ENCODE measurements at places on chromosomes 11 and 22. TPM values are rescaled to one million over a fixed set of nuclear protein-coding genes. Genes with fewer than 3 reads are reported as not detected.

DNA sequence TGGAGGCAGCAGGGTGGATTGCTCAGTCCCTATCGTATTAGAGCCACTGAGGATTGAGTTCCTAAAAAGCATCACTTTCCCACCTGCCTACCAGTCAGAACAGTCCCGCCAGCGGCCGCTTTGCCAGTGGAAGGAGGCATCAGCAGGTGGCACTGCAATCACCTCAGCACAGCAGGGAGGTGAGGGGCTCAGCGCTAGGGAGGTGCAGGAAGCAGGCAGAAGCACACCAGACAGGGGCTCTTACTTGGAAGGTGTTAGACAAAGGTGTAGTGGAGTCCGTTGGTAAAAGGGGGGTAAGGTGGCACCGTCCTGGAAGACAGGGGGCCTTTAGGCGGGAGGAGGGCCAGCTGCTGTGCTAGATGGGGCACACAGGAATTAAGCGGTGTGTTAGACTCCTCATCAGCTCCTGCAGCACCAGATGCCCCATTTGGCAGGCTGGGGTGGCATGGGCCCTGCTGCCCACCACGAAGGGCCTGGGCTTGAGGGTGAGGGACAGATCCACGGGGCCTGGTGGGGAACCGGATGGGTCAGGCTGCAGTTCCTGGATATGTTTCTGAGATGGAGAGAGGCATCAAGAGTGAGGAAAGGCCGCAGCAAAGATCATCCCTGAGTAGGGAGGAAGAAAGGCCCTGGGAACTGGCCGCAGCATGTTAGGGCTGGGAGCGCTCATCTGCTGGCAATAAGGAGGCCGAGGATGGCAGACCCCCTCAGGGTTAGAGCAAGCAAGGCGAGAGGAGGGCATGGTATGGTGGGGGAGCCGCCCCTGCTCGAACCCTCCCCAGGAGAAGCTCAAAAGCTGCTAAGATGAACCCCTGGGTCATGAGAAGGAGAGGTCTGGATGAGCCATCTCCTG, 42.5 kb downstream of the C11orf58 start:
- no peak overlapping the region for H3K27ac ChIP-seq
- H3K4me1 ChIP-seq = no peaks in the 10 kb centered on the region
- H3K4me3 ChIP-seq = no peak overlapping the region
- no peaks in the 10 kb centered on the region for H3K27me3 ChIP-seq
- DNase-seq = no peak
- H3K36me3 ChIP-seq = no peaks in the 10 kb centered on the region

GRCh38 chr11:35930466-35930865, 13.4 kb upstream of the LDLRAD3 start:
- H3K4me1 ChIP-seq = peaks cover 10% of the 10 kb centered on the region
- H3K27ac ChIP-seq = no peak overlapping the region
- peaks cover 8% of the 10 kb centered on the region for H3K27me3 ChIP-seq
- DNase-seq = no peak
- no peak overlapping the region for H3K4me3 ChIP-seq

Gene OR51E2
- 1.3 TPM for total RNA-seq

GRCh38 chr22:49827853-49828598, at the start of gene BRD1:
TSS of gene BRD1 (minus strand) at chr22:49827873. CDS start at chr22:49824317, 3,556 bp downstream.
- peaks cover 42% of the 10 kb centered on the region for H3K4me1 ChIP-seq
- no peak for DNase-seq
- no peaks in the 10 kb centered on the region for H3K27me3 ChIP-seq
- H3K36me3 ChIP-seq = peaks cover 8% of the 10 kb centered on the region
- peak within 1 kb of the TSS; percentile 67 for H3K4me3 ChIP-seq

DNA sequence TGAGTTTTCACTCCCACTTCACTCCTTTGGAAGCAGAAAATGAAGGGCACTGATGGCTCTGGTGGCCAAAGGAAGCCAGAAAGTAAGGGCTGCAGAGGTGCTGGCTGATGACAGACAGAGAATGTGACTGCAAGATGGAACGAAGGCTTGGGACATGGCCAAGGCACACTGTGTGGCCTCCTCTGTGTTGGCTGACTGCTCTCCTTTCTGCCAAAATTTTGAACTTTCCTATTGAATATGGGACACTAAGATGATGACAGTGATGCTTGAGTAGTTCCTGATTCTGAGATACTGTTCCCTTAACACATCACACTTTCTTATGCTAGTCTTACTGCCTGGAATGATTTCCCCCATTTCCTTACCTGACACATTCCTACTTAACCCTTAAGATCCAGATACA, 156.4 kb downstream of the SWAP70 start:
- peaks cover 7% of the 10 kb centered on the region for H3K4me1 ChIP-seq
- no peaks in the 10 kb centered on the region for H3K36me3 ChIP-seq
- no peak overlapping the region for H3K4me3 ChIP-seq
- H3K27ac ChIP-seq = no peak overlapping the region
- no peaks in the 10 kb centered on the region for H3K27me3 ChIP-seq
- DNase-seq = no peak

Gene MS4A8
- total RNA-seq = not detected

DNA sequence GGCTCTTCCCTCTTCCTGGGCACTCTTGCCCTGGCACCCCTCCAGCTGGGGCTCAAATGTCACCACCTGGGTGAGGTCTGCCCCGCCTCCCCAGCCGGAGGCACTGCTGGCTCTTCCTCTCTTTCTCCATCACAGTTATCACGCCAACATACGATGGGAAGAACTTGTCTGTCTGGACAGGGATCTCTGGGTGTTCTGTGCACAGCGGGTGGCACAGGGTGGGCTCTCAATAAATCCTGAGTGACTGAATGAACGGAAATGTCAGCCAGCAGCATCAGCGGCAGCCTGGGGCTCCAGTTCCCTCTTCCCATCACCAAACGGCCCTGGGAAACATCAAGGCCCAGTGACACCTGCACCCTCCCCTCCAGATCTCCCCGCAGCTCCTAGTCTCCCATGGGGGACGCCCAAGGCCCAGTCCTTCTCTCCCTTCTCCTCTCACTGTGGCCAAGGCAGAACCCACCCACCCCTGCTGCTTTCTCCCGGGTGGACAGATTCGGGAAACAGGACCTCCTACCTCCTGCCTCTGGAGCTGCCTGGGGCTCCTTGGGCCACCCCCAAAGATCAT, 440 bp upstream of the SLC25A45 start:
- H3K27ac ChIP-seq = peak overlapping the region; percentile 95
- H3K27me3 ChIP-seq = no peaks in the 10 kb centered on the region
- H3K4me1 ChIP-seq = peaks cover 57% of the 10 kb centered on the region
- peak overlapping the region; percentile 49 for H3K4me3 ChIP-seq

DNA sequence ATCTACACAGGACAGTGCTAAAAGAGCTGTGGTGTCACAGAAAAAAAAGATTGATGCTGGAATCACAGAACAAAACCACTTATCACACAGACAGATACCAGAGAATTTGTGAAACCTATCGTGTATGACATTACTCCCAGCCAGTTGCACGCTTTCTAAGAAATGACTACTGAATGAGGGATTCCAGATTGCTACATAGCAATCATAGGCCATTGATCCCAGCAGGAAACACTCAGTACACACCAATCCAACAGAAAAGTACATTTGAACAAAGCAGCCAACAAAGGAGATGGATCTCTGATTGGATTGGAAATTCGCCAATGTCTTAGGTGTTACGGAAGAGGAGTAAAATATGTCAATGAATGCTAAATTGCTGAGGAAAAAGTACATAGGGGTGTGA, 4.8 kb upstream of the OR8H1 start:
- no peak overlapping the region for H3K27ac ChIP-seq
- H3K4me3 ChIP-seq = no peak overlapping the region
- H3K36me3 ChIP-seq = no peaks in the 10 kb centered on the region
- H3K4me1 ChIP-seq = no peaks in the 10 kb centered on the region
- no peak for DNase-seq
- no peaks in the 10 kb centered on the region for H3K27me3 ChIP-seq

Gene PSMD13
- total RNA-seq = 118 TPM

DNA sequence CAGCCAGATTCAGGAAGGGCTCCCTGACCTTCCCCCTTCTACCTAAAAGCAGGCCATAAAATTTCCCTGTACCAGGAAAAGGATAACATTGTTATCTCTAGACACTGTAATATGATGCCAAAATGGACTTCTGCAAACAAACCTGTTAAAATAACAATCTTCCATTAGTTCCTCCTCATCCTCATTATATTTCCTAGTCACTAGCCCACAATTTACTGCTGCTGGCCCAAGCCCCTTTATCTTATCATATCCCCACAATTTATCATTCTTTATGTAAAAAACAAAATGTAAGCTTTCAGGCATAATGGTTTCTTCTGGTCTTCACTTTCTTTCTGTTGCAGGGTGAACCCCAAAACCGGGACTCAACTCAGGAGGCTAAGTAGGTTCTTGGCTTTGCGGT, 1132.1 kb upstream of the CNTN5 start:
- DNase-seq = no peak
- no peak overlapping the region for H3K27ac ChIP-seq
- H3K4me1 ChIP-seq = no peaks in the 10 kb centered on the region
- H3K36me3 ChIP-seq = no peaks in the 10 kb centered on the region

Gene TCN2
- total RNA-seq = 26.2 TPM

Gene GLYAT
- not detected for total RNA-seq

DNA sequence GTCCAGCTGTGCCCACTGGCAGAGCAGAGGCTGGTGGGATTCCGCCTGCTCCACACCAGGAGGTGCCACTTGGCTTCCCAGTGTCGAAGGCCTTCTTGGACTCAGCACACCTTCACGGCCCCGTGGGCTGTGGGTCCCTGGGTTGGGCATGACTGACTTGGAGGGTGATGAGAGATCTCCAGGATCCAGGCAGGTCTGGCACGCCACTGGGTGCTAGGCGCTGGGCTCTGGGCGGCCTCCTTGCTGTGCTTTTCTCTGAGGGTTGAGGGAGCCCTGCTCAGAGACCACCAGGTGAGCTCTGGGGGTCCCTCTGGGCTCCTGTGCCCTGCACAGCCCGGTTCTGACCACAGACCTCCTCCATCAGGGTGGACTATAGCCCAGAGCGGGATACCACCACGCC, 12.3 kb downstream of the LRP5 start:
- H3K27ac ChIP-seq = no peak overlapping the region
- peaks cover 87% of the 10 kb centered on the region for H3K4me1 ChIP-seq
- no peak overlapping the region for H3K4me3 ChIP-seq
- DNase-seq = no peak
- no peaks in the 10 kb centered on the region for H3K27me3 ChIP-seq

- H3K4me3 ChIP-seq = no peak overlapping the region
- H3K27me3 ChIP-seq = no peaks in the 10 kb centered on the region
- H3K27ac ChIP-seq = no peak overlapping the region
- H3K36me3 ChIP-seq = no peaks in the 10 kb centered on the region
- H3K4me1 ChIP-seq = peaks cover 29% of the 10 kb centered on the region
- DNase-seq = no peak
These were observed 26.9 kb downstream of the DRD2 start for GRCh38 chr11:113448316-113448677.

Gene UBQLNL
- total RNA-seq = 0.36 TPM

- H3K4me3 ChIP-seq = no peak overlapping the region
- H3K36me3 ChIP-seq = no peaks in the 10 kb centered on the region
- no peaks in the 10 kb centered on the region for H3K27me3 ChIP-seq
These were observed 59.8 kb downstream of the NAV2 start for GRCh38 chr11:19772480-19772879.

Gene NNMT
- 960 TPM for total RNA-seq

- peaks cover 34% of the 10 kb centered on the region for H3K4me1 ChIP-seq
- H3K27me3 ChIP-seq = no peaks in the 10 kb centered on the region
- no peaks in the 10 kb centered on the region for H3K36me3 ChIP-seq
- peak overlapping the region; percentile 91 for H3K27ac ChIP-seq
These were observed 995 bp downstream of the TMEM134 start for GRCh38 chr11:67468056-67468455.

Gene COX8A
- 576 TPM for total RNA-seq

GRCh38 chr11:2690596-2691354, 9.0 kb downstream of the KCNQ1OT1 start:
- no peak overlapping the region for H3K27ac ChIP-seq
- H3K4me1 ChIP-seq = no peaks in the 10 kb centered on the region
- H3K27me3 ChIP-seq = no peaks in the 10 kb centered on the region
- no peaks in the 10 kb centered on the region for H3K36me3 ChIP-seq

DNA sequence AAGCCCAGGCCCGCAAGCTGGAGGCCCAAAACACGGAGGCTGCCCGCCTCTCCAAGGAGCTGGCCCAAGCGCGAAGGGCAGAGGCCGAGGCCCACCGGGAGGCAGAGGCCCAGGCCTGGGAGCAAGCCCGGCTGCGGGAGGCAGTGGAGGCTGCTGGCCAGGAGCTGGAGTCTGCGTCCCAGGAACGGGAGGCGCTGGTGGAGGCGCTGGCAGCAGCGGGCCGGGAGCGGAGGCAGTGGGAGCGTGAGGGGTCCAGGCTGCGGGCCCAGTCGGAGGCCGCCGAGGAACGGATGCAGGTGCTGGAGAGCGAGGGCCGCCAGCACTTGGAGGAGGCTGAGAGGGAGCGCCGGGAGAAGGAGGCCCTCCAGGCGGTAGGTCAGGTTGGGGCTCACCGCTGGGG, 4.8 kb downstream of the CCDC88B start:
- no peak overlapping the region for H3K27ac ChIP-seq
- peaks cover 24% of the 10 kb centered on the region for H3K4me1 ChIP-seq
- H3K4me3 ChIP-seq = no peak overlapping the region
- no peak for DNase-seq
- H3K36me3 ChIP-seq = no peaks in the 10 kb centered on the region

DNA sequence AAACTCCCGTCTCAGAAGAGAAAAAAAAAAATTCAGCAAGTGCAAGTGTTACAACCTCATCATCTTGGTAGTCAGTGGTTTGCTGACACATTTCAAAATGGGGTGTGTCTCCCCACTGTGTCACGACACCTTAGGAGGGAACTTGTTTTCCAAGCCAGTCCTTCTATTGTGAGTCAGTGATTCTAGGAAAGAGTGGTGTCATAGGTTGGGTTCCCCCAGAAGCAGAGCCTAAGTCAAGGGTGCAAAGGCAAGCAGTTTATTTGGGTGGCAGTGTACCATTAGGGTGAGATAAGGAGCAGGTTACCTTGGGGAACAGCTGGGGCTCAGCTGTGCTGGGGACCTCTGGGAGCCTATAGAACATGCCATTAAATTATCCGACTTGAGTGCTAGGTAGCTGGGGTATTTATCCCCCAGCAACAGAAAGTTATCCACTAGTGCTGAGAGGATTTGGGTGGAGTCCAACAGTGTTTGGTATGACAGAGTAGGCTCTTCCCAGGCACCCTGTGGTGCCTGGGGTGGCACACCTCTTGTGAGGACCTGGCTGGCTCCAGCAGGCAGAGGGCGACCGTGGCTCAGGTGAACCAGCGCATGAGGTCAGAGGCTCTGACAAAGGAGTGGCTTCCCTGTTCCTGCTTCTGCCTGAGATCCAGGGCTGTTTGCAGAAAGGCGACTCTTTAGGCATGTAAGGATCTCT, 41.7 kb downstream of the KIAA1671 start:
- no peak overlapping the region for H3K4me3 ChIP-seq
- H3K36me3 ChIP-seq = no peaks in the 10 kb centered on the region
- H3K27ac ChIP-seq = no peak overlapping the region
- H3K4me1 ChIP-seq = no peaks in the 10 kb centered on the region
- H3K27me3 ChIP-seq = no peaks in the 10 kb centered on the region
- DNase-seq = no peak

DNA sequence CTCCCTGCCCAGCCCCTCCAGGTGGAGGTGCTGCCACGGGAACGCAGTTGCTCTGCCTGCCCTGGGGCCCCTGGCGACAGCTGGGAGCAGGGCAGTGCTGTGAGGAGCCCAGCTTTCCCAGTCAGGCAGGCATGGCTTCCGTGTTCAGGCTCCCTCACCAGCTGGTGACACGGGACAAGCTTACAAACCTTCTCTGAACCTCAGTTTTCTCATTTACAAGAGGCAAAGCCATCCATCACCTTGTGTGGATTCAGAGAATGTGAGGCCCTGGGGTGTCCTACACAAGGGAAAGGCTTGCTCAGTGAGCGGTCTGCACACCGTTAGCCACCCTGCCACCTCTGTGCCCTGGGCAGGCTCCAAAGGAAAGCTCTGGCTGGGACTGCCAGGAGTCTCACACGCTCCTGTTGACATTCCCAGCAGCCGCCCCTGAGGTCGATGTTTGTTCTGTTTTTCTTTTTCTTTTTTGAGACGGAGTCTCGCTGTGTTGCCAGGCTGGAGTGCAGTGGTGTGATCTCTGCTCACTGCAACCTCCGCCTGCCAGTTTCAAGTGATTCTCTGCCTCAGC, 23.5 kb downstream of the SUN2 start:
- H3K36me3 ChIP-seq = peaks cover 45% of the 10 kb centered on the region
- no peak for DNase-seq
- peaks cover 35% of the 10 kb centered on the region for H3K4me1 ChIP-seq

Gene SOX10
- total RNA-seq = 7.1 TPM
